ENCODE measurements at places on chromosomes 1 and 21. TPM values are rescaled to one million over a fixed set of nuclear protein-coding genes. Genes with fewer than 3 reads are reported as not detected.

ZNF697 gene
- 18.4 TPM for total RNA-seq

TMPRSS2 gene
- total RNA-seq = 1.9 TPM

NMNAT2 gene
- total RNA-seq = 7.5 TPM

CD48 gene
- 2.6 TPM for total RNA-seq

HCN3 gene
- total RNA-seq = 7.4 TPM

SLAMF1 gene
- total RNA-seq = not detected

SH3BGR gene
- total RNA-seq = 15.6 TPM

MIS18A gene
- 13.2 TPM for total RNA-seq
